ENCODE measurements at places on chromosomes 1 and 21.

DNA sequence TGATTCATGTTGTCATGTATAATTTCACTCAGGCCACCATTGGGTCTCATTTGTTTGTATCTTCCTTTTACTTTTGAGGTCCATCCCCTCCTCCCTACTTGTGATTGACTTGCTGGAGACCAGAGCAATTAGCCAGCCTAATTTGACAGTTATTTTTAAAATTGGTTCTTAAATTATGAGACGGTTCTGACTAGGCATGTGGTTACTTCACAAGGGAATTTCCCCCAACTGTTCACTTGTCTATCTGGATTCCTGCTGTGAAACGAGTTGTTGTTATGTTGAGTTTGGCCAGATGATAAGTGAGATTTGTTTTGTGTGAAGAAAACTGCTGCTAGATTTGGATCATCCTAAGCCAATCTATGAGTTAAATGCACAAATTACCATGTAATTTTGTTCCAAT, 359.1 kb downstream of the BARHL2 start:
- no peak for DNase-seq

DNA sequence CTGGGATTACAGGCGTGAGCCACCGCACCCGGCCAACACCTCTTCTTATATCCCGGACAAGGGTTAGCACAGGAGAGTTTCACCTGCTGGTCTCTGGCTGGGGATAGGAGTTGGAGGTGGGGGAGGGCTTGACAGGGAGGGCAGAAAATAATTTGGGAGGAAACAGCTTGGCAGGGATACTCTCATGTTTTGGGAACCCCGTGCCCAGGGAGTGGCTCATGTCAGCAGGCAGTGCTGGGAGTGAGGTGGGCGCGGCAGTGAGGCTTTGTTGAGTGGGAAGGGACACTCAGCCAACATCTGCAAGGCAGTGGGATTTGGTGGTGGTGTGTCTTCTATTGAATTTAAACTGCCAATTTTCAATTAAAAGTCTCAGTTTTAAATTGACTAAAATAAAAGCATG, 1.1 kb upstream of the THEM5 start:
- no peak for DNase-seq

DNA sequence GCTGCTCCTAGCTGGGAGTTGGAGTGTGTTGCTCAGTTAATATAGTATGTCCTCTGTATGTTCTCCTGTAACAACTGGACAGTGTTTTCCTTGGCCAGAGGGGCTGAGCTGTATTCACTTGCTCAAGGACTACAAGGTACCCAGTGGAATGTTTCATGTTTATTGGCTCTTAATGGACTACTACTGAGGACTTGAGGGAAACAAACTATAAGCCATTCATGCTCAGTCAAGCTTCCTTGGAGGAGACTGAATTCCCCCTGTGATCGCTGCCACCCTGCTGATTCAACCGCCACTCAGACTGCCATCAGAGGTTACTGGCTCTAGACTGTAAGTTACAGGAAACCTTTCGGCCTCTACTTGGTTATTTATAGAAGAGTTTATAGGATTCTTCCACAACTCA, 166.6 kb downstream of the ZC3H11B start:
- no peak for DNase-seq

DNA sequence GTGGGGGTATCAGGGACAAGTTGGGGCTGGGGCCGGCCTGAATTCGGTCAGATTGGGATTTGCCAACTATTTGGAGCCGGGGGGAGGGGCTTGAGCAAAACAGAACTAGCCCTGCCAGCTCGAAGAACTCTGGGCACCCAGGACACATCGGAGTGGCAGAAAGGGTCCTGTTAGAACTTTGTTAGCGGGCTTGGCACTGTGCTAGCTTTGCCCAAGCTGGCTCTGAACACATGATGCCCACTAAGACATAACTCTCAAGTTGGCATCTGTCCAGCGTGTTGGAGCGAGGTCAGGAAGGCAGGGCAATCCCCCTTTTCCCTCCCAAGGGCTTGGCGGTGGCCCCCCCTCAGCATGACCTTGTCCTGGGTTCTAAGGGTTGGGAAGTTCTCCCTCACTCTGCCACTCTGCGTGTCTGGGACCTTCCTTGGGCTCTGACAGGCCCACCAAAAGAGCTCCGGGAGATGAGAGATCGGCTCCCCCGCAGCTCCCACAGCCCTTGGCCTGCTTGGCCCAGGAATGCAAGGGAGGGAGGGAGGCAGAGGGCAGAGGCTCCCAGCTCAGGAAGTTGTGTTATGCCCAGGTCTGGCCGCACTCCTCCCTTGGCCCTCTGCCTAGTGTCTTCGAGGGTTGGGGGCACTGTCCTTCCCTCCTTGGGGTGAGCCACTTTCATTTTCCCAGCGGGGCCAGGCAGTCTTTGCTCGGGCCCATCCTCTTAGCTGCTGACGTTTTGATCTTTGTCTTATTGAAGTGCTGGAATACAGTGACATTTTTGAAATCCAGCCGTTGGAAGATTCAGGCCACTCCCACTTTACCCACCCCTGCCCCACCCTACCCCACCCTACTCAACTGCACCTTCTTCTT, 1.2 kb downstream of the LMNA start:
- peak; percentile 61 for DNase-seq

GRCh38 chr1:181656491-181656890, 173.2 kb downstream of the CACNA1E start:
- DNase-seq, result no peak

DNA sequence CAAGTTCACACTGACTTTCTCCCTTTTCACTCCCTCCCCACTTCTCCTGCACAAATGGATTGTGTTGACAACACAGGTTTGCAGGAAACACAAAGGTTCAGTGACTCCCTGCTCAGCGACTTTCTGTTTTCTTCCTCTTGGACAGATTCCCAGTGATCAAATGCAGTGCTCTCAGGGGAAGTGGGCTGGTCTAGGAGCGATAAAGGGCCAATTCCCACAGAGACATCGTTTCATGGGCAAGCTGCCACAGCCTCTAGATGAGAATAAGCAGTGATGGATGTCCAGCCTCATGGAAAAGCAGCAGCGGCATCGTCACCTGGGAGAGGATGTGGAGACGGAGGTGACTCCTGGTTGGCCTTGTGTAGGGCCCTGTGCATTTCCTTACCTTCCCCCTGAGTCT, 30.6 kb downstream of the FYB2 start:
- no peak for DNase-seq

GRCh38 chr1:8317647-8318381, at the start of gene SLC45A1:
TSS of gene SLC45A1 (plus strand) at chr1:8318114. CDS start at chr1:8324330, 6,216 bp downstream.
- DNase-seq, result peak; percentile 37
